IMR-90 (cell line): ENCODE measurements at places on chromosomes 3 and 15. TPM values are rescaled to one million over a fixed set of nuclear protein-coding genes. Genes with fewer than 3 reads are reported as not detected.

Gene TEX55
- total RNA-seq = not detected in 2 replicates

Gene TNFSF10
- total RNA-seq = 1.1 and 1.3 TPM in 2 replicates

GRCh38 chr3:178386401-178386800, 149.8 kb upstream of the KCNMB2 start:
- H3K27ac ChIP-seq = no peak overlapping the region
- H3K4me3 ChIP-seq = no peak overlapping the region
- H3K36me3 ChIP-seq = no peaks in the 10 kb centered on the region
- peaks cover 4% of the 10 kb centered on the region for H3K4me1 ChIP-seq
- no peaks in the 10 kb centered on the region for H3K27me3 ChIP-seq

Gene TTC21A
- 0.56 and 0.90 TPM in 2 replicates for total RNA-seq

DNA sequence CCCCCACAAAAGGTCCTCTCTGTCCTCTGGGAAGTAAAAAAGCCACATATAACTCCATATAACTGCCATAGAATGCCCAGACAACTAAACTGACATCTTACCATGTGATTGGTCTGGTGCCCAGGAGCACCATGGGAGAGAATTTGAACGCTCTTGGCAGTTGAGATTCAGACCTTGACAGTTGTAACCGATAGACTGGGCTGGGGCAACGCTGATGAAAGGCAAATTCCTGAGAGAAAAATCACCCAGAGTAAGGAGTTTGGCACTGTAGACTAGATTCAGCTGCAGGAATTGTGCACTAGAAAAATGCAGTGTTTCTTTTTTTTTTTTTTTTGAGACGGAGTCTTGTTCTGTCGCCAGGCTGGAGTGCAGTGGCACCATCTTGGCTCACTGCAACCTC, 240.5 kb downstream of the SOX2 start:
- no peak for DNase-seq
- no peak overlapping the region for H3K27ac ChIP-seq
- no peaks in the 10 kb centered on the region for H3K36me3 ChIP-seq
- no peaks in the 10 kb centered on the region for H3K4me1 ChIP-seq
